ENCODE measurements at places on chromosomes 4 and X. TPM values are rescaled to one million over a fixed set of nuclear protein-coding genes. Genes with fewer than 3 reads are reported as not detected.

The LIMCH1 gene
- 19.9 TPM for polyA plus RNA-seq

The PROM1 gene
- polyA plus RNA-seq = 28.8 TPM

The UXT gene
- 210 TPM for polyA plus RNA-seq

The LRRC66 gene
- 0.45 TPM for polyA plus RNA-seq

The GPR34 gene
- 2.2 TPM for polyA plus RNA-seq

The TAPT1 gene
- polyA plus RNA-seq = 20.8 TPM

The HSD17B13 gene
- not detected for polyA plus RNA-seq

The DDIT4L gene
- 15.2 TPM for polyA plus RNA-seq

The MID1 gene
- 5.3 TPM for polyA plus RNA-seq

The TAF7L gene
- polyA plus RNA-seq = 0.30 TPM

The METAP1 gene
- polyA plus RNA-seq = 22.7 TPM

The TCEAL5 gene
- polyA plus RNA-seq = 2.6 TPM

The CRLF2 gene
- polyA plus RNA-seq = not detected

The TCEAL6 gene
- polyA plus RNA-seq = 1.1 TPM

The ADH1B gene
- 38.6 TPM for polyA plus RNA-seq

The IL13RA1 gene
- polyA plus RNA-seq = 26.5 TPM

The MXRA5 gene
- polyA plus RNA-seq = 4.4 TPM

The HELT gene
- 0.37 TPM for polyA plus RNA-seq

The ANK2 gene
- polyA plus RNA-seq = 125 TPM

The CD99 gene
- polyA plus RNA-seq = 125 TPM

The CTAG1B gene
- not detected for polyA plus RNA-seq

The GK gene
- polyA plus RNA-seq = 73.8 TPM

The LANCL3 gene
- polyA plus RNA-seq = 0.30 TPM

The MRFAP1L1 gene
- 69.1 TPM for polyA plus RNA-seq

The AFM gene
- polyA plus RNA-seq = 30.8 TPM

The C4orf51 gene
- polyA plus RNA-seq = not detected

The ARHGEF38 gene
- polyA plus RNA-seq = 1.5 TPM

The MGAT4D gene
- not detected for polyA plus RNA-seq

The HTN1 gene
- polyA plus RNA-seq = not detected

The MAGEB3 gene
- polyA plus RNA-seq = not detected

The PNMA5 gene
- not detected for polyA plus RNA-seq

All from kidney (tissue), 22 donors.